Bronchial epithelial cell (primary cell): ENCODE measurements at places on chromosomes 1 and 21.

GRCh38 chr1:198669023-198669698 is 30.3 kb downstream of the PTPRC start:
- DNase-seq = peak; percentile 95

GRCh38 chr1:101221945-101222429 is 14.8 kb upstream of the S1PR1 start:
- no peak for DNase-seq

DNA sequence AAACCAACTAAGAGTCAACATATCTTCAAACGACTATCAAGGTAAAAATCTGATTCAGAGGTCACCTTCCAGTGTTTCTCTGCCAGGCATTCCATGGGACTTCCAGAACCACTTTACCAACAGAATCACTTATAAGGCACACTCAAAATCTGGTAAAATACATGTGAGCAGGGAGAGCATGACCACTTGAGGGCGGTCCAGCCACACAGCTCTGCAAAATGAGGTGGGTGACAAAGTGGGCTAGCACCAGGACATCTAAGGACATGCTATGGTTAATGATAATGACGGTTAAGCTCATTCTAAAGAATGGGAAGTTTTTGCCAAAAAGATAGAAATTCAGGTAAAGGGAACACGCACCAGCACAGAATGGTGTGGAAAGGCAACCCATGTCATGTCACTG is 24.5 kb upstream of the GLIS1 start:
- DNase-seq = no peak

DNA sequence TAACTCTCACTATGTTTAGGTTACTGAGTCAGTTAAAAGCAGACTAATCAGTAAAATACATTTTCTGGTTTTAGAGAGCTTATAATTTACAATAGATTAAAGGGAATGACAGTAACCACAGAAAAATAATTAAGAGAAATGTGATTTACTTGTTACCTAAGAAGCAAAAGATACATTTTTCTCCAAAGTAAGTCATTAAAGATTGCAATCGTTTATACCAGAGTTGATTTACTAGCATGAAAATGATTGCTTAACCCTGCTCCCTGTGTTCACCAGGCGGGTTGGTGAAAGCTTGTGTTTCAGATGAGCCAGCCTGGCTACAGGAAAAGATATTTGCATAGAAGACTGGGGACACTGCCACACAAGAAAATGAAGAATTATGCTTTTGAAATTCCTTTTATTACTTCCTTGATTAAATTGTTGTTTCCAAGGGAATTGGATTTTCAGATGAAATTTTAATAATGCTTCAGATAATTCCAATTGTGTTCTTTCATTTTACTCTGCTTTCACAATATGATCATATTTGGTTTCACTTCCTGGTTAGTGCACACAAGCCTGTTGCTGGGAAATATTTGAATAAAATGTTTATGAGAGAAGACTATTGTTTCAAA is 27.9 kb downstream of the LRRC8B start:
- DNase-seq = peak; percentile 65

GRCh38 chr1:29711582-29712283 is 475.4 kb downstream of the PTPRU start:
- peak; percentile 61 for DNase-seq

DNA sequence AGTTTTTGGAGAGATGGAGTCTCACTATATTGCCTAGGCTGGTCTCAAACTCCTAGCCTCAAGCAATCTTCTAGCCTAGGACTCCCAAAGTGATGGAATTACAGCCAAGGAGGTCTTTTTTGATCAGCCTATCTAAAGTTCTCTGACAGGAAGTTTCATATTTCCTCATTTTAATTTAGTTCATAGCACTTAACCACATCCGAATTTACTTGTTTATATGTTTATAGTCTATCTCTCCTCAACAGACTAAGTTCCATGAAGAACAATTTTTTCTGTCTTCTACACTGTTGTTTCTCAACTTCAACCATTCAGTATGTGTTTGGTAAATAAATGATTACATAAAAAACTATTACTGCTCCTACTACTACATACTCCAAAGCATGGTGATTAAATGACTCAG is 47.9 kb downstream of the GON4L start:
- no peak for DNase-seq

- DNase-seq = peak; percentile 38
Measured at GRCh38 chr1:241213139-241213538, 143.9 kb downstream of the RGS7 start.

- DNase-seq = no peak
Measured at GRCh38 chr1:26557008-26557407, 27.4 kb downstream of the RPS6KA1 start.

DNA sequence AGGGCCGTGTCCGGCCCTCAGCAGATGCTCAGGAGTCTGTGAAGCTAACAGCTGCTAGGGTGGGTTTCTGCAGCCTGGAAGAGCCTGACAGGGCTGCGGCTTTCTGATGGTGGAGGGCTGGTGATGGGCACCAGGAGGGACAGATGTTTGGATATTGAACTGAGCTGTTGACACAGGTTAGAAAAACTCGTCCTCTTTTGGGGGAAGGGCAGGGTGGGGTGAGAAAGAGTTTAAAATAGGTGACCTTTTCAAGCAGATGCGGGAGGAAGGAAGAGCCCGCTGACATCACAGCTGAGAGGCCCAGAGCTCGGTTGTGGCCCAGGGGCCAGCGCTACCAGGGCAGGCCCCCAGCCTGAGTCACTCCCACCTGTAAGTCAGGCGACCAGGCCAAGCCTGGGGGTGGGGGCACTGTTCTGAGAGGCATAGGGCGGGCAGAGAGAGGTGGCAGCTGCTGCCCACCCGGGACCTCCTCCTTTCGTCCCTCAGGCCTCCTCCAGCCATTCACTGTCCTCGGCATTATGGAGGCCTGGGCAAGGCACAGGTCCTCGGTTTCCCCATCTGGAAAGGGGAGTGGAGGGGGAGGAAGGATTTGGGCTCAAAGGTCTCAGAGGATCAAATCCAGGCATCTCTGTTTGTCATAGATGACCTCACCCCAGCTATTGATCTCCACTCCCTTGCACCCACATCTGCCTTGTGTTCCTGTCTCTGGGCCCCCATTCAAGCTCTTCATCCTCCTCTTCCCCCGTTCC is 32.3 kb upstream of the ID3 start:
- DNase-seq = no peak

DNA sequence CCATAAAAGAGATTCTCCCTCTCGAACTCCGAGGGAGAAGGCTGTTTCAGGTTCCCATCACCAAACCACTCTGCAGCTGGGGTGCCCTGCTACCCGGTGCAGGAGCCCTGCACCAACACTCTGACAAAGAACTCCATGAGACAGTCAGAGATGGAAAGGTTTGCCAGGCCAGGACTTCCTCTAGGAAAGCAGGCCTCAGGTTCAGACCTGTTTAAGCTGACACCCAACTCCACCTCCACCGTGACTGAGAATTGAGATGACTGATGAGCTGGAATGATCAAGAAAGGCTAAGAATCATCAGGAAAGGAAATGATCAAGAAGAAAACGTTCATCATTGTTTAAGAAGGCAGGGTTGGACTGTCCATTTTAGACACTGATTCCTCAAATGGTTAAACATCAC is 46.2 kb upstream of the KCNE1 start:
- DNase-seq = peak; percentile 95

DNA sequence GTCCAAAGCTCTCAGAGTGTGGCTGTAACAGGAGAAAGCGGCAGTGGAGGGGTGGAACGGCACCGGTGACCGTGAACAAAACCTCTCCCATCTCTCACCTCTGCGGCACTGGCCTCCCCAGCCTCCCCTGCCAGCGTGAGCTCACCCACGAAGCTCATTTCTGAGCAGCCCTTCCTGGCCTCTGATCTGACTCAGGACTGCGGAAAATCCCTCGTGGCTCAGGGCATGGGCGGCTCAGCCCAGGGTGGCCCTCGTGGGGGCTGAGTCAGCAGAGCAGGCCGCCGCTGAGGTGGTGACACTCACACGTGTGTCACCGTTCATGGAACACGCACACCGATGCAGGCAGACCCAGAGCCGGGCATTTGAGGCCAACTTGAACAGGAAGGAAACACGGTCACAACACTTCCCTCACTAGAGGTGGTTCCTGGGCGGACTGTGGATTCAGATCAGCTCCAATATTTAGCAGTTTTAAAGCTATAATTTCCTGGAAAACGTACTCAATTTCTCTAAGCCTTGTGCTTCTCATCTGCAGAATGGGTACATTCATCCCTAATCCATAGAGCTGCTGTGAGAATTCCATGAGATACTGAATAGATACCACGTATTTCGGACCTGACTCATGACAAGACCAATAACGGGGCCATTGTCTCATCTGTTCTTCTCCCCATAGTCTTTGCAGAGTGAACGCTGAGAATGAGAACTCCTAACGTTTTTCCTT is 115.0 kb upstream of the TMPRSS2 start:
- no peak for DNase-seq

GRCh38 chr1:114093624-114094362 is 59.9 kb downstream of the SYT6 start:
- DNase-seq = peak; percentile 68

GRCh38 chr1:31977385-31978131 is 36.1 kb upstream of the KHDRBS1 start:
- DNase-seq = peak; percentile 44

DNA sequence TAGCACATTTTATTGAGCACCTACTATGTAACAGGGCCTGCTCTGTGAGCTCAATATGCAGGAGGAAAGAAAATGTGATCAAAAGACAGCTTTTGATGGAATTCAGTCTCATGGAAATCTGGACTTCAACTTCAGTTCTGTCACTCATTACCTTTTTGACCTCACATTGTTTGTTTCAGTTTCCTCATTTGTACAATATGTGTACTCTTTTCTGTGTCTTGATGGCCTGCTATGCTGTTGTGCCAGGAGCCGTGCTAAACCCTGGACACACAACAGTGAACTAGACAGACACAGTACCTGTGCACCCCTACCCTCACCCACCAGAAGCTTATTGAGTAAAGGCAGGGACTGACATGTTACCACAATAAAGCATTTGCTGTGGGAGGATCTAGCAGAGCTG is 162.9 kb upstream of the FGGY start:
- no peak for DNase-seq

DNA sequence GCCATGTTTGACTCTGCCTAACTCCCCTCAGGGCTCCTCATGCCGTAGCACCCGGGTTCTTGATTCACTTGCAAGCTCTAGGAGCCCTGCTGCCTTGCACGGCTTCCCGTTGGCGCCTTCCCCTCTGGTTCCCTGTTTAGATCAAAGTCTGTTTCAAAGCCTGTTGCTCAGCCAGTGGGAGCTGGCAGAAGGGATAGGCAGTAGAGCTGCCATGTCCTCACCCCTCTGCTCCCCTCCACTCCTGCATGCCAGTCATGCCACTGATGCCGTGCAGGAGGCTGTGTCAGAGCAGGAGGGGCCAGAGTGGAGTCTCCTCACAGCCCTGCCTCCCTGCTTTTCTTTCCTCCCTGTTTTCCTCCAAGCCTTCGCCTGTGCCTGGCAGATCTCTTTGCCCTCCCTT is 26.5 kb downstream of the HMGCS2 start:
- DNase-seq = no peak

DNA sequence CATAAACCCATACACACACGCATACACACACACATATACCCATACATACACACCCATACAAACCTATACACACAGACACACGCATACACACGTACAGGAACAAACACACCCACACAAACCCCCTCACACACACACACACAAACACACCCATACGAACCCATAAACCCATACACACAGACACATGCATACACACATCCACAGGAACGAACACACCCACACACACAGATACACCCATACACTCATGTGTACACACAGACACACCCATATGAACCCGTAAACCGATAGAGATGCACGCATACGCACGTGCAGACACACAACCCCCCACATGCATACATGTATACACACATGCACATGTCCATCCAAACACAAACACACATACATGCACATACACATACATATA is 9.5 kb downstream of the WNT9A start:
- DNase-seq = no peak

- DNase-seq = peak; percentile 82
Measured at GRCh38 chr1:208837242-208837641, 593.1 kb upstream of the PLXNA2 start.

GRCh38 chr21:34781526-34781925 is 112.7 kb downstream of the CLIC6 start:
- DNase-seq = no peak

- no peak for DNase-seq
Measured at GRCh38 chr1:152969036-152969435, 1.4 kb upstream of the SPRR4 start.

- no peak for DNase-seq
Measured at GRCh38 chr1:201328576-201328975, 45.3 kb downstream of the PKP1 start.

DNA sequence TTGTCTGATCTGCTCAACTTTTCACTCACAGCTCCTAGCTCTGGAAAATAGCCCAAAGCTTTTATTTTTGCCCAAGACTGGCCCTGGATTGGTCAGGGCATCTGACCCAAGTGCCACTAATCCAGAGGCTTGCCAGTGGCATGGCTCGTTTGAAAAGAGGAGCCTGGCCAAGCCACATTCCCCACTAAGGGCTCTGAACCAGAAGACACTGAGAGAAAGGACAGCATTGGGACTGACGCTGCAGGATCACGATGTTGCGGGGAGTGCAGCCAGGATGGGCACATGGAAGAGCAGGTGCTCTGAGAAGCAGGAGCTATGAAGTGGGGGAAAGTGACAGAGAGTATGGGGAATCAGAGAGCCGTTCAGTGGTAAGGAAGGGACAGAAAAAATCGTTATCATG is 44.9 kb upstream of the TSPAN2 start:
- DNase-seq = no peak

- DNase-seq = peak; percentile 93
Measured at GRCh38 chr1:84836145-84836544, 56.9 kb downstream of the LPAR3 start.

- no peak for DNase-seq
Measured at GRCh38 chr1:6002714-6003501, 10.7 kb upstream of the NPHP4 start.

- DNase-seq = peak; percentile 71
Measured at GRCh38 chr1:50348449-50349241, 74.6 kb downstream of the DMRTA2 start.

- DNase-seq = no peak
Measured at GRCh38 chr1:220458936-220459335, 69.0 kb upstream of the MARK1 start.

- DNase-seq = no peak
Measured at GRCh38 chr1:227707846-227708245, 27.3 kb downstream of the JMJD4 start.

DNA sequence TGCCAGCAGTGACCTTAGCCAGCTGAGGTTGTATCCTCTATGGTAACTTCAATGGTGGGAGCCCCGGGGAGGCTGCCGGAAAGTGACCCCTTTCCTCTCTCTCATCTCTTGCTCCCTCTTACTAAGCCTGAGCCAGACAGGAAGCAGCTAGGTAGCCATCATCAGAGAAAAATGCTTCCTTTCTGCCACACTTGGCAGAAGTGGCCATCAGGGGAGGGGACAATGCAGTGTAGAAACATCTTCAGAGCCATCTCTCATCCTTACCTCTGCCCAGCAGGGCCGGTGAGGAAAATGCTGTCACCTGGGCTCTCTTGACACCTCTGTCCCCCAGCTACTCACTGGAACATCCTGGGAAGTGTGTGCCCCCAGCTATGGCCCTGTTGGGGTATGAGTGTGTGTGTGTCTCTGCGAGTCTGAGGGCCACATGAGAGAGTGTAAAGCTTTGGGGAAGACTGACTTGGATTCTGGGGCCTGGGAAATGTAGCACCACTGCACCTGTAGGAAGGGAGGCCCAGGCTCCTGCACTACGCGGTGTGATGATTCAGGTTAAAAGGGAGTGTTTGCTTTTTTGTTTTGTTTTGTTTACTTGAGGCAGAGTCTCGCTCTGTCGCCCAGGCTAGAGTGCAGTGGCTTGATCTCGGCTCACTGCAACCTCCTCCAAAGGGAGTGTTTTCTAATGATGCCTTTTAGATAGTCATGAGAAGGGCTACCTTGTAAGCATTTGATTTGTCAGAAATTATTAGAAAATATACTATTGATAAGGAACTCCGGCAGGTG is 48.7 kb upstream of the CNTN2 start:
- DNase-seq = no peak
